ENCODE measurements at places on chromosomes 5 and 9.

DNA sequence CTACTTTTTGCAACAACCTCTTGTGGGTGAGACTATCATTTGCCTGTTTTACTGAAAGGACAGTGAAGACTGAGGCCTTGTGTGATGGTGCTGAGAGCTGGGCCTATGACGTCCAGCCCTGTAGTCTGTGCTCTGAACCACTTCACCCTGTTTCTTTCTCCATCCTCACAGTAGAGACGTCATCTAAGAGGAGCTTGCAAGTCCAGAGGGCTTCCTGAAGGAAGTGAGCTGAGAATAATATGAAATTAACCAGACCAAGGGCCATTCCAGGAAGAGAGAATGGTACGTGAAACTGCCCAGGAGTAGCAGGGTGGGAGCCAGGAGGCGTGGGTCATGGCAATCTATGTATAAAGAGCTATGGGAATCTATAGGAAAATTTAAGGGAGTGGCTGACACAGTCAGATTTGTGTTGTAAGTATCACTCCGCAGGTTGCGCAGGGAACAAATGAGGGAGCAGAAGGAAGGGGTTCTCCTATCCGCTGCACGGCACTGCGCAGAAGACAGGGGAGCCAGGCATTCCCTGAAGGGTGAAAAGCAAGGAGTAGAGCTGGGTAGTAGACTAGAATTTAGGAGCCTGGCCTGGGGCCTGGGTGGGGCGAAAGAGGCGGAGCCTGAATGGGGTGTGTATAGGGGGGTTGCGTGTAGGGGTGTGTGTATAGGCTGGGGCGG, 596 bp upstream of the FGFR4 start:
- no peak for DNase-seq

DNA sequence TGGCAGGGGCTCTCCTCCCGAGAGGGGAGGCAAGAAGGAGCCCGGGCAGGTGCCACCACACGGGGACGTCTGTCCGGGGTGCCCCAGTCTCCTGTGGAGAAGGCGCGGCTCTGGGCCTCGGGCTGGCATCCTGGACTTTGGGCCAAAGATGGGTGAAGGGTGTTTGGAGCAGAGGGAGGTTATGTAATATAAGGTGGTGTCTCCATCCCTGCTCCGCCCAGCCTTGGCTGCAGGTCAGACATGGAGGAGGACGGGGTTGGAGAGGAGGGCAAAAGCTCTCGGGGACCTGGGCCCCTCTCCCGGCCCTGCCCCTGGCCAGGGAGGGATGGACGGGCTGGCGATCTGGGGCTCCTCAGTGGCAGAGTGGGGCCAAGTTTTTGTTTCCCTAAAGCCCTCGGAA, 1.2 kb upstream of the SOHLH1 start:
- no peak for DNase-seq

DNA sequence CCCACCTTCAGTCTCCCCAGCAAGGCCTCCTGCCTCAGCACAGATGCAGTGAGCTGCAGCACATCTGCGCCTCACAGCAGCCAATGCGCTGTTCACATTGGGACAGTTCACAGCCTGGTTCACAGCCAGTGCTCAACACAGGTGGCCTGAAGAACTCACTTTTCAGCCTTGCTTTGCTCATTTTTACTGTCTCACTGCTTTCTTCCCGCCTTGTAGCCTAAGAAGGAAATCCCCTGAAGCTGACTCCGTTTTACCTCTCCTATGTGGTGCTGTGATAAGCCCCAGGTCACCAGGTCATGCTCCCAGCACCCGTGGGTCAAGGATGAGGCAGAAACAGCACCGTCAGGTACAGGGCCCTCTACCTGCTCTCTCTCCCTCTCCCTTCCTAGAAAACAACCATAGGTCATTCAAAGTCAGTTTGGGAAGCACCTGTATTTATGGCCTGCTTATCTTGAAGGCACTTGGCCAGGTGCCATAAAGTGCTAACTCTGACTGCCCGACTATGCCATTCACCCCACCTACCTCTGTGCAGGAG, 1.1 kb downstream of the GCNT4 start:
- DNase-seq: no peak

DNA sequence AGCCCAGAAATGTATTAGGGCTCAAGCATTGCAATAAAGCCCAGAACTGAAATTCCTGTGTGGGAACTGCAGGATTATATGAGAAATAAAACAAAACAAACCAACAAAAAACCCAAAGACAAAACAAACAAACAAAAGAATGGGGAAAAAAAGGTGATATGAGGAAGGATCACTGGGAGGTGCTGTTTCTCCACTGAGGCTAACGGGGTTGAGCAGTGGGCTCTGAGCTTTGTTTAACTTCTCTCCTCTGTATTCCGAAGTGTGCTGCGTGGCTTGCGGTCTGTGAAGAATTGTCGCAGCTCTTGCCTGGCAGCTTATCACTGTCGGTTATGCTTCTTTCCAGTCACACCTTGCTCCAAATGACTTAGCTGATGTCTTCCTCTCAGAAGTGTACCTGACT, 106.3 kb downstream of the TENT4A start:
- DNase-seq: no peak

DNA sequence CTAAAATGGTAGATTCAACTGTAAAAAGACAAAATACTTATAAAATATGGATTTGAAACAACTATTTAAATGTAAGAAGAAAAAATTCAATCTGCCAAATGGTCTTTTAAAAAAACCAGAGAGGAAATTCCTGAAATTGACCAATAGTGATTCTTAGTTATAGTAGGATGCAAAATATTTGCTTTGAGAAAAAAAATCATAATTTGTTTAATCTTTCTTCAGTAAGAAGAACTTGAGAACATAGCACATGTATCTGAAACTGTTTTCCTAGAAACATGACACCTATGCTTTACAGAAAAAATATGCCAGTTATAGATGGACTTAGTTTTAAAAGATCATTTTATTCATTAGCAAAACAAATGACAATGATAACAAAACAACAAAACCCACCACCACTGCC, 186.9 kb upstream of the CD180 start:
- no peak for DNase-seq

- no peak for DNase-seq
Measured at GRCh38 chr9:79929285-79929684, 357.5 kb downstream of the TLE4 start.

DNA sequence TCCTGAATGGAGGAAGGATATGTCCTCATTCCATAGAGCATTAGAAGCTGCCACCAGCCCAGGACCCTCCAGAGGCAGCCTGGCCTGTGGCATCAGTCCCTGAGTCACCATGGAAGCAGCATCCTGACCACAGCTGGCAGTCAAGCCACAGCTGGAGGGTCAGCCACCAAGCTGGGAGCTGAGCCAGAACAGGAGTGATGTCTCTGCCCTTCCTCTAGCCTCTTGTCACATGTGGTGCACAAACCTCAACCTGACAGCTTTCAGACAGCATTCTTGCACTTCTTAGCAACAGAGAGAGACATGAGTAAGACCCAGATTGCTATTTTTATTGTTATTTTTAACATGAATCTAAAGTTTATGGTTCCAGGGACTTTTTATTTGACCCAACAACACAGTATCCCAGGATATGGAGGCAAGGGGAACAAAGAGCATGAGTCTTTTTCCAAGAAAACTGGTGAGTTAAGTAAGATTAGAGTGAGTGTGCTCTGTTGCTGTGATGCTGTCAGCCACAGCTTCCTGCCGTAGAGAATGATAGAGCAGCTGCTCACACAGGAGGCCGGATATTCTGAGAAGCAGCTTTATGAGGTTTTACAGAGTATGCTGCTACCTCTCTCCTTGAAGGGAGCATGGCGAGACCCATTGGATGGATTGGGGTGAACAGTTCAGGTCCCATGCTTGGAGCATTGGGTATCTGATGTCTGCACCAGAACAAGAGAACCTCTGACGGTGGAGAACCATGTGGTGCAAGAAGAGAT, 13.0 kb upstream of the CYFIP2 start:
- no peak for DNase-seq

DNA sequence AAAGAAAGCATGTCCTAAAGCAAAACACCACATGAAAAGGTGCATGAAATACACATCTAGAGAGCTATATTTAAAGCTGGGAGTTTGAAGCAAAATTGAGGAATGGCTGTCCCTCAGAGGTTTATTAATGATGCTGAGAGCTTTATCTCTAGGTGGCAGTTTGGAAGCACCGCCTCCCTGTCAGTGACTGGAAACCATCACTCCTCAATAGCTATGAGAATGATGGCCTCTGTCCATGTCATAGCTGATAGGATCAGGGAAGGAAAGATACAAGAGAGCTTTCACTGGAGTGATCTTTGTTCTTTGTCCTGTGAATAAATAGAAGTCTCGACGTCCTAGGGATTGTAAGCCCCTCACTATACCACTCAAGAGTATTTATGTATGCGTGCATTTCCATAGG, 110.5 kb downstream of the NUDT12 start:
- DNase-seq: no peak

DNA sequence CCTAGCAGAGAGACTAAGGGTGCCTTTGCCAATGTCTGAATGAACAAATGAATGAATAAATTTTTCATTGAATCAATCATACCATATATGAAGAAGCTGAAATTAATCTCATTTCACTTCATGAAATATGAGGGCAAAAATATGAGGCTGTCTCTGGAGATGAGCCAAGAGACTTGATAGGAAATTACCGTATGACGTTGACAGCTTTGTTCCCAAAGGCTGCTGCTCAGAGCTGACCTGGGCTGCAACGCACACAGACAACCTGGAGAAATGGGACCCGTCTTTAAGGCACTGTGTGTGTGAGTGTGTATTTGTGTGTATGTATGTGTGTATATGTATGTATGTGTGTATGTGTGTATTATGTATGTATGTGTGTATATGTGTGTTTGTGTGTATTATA, 226.1 kb downstream of the IRX2 start:
- DNase-seq: no peak

GRCh38 chr9:133160742-133161546, 2.8 kb downstream of the GBGT1 start:
- no peak for DNase-seq

DNA sequence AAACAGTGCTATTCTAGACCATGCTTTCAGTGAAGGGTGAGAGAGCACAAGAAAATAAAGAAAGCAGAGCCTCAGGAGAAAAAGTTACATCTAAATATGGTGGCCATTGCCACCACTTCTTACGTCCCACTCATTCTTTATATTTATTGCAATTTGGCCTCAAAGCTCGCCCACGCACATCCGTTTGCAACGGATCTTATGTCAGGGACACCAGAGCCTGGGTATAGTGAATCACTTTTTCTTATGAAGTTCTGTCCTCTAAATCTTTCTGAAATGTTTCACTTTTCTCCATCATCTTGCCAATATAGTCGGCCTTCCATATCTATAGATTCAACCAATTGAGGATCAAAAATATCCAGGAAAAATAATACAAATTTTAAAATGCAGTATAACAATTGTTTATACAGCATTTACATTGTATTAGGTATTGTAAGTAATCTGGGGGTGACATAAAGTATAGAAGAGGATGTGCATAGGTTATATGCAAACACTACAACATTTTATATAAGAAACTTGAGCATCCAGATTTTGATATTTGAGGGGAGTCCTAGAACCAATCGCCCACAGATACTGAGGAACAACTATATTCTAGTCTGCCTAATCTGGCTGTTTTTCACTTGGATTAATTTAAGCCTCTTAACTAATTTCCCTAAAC, 35.2 kb downstream of the GOLPH3 start:
- DNase-seq: no peak

- DNase-seq: no peak
Measured at GRCh38 chr9:92385001-92385400, 19.4 kb downstream of the OGN start.
